ENCODE measurements at places on chromosomes 16 and 17.

- DNase-seq: no peak
Measured at GRCh38 chr16:15484662-15485061, 50.3 kb downstream of the BMERB1 start.

DNA sequence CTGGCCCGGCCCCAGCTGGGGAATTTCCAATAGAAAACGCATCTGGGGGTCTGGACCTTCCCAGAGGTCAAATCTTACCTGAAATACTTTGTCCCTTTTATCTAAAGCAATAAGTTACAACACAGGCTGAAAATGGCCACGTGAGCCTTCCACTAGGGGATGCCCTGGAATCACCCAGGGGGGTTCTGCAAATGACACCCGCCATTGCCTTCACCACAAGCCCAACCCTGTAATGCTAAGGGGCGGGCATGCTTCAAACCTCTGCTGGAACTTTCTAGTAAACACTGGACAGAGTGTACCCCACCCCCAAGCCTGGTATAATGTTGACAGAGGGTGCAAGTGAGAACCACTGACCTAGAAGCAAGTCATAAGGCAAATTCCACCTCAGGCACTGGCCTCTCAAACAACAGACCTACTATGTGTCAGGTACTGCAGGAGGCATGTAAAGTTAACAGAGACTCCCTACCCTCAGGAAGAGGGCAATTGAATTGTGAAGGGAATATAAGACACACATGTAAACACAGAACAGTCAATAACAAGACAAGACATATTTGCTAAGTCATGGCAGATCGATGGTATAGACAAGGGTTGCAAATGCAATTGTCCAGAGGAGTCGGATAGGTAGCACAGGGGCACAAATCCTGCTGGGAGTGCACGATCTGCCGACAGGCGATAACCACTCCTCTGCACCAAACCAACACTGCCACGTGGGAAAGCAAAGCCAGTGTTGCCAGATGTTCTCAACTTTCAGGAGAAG is 59.0 kb downstream of the ARHGAP17 start:
- no peak for DNase-seq

DNA sequence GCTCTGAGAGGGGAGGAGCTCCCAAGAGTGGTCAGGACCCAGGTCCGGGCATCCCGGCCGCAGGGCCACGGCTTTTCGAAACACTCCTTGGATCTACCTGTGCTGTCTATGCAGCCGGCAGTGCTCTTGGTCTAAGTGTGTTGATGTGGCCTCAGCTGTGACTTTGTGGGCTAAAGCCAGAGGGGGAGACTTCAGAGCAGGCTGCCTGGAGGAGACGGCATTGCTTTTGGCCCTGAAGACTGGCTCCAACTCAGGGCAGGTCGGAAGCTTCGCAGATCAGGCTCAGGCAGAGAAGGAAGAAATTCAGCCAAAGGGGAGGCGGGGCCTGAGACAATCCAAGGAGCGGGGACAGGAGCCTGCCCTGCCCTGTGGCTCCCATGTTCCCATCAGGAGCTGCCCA is 31.4 kb downstream of the PIEZO1 start:
- no peak for DNase-seq

DNA sequence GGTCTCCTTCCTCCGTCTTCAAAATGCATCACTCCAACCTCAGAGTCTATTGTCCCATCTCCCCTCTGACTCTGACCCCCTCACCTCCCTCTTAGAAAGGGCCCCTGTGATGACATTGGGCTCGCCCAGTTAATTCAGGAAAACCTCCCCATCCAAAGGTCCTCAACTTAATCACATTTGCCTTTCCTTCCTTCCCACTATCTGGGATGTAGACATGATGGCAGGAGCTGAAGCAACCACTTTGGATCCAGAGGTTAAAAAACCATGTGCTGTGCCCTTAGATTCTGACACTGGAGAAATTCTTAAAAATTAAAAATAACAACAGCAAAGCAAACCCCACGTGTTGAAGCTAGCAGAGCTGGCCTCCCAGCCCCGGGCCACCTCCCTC is 80.2 kb downstream of the ZDHHC7 start:
- DNase-seq: no peak

GRCh38 chr16:78509965-78510364 is 410.5 kb downstream of the WWOX start:
- no peak for DNase-seq

DNA sequence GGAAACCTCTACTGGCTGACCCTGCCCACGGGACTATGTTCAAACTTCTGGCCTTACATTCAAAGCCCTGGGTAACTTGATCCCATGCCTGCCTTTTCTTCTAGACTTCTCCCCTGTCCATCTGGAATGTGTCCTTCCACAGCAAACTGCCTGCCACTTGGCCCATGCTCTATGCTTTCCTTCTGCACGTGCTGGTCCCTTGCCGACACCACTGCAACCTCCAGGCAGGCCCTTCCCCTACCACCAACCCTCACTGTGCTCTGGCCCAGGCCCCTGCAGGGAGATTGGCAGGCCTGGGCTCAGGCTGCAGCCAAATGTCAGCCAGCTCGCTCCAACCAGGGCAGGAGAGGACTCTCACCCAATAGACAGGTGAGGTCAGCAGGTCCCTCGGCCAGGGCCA is 11.0 kb downstream of the HSD11B2 start:
- DNase-seq: no peak

DNA sequence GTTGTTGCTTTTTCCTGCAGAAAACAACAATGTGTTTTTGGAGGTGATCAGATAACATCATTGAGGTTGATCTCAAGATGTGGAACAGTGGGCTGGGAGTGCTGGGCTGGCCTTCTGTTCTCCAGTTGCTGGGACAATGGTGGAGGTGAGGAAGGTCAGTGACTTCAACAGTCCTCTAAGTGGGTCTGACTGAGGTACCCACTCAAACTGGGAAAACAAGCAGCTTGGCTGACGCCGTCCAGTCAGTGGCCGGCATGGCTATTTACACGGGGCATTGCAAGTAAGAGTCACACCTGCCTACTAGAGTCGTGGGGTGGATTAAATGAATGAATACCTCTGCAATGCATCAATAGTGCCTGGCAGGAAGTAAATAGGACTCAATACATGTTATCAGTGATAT is 386.7 kb upstream of the ZFHX3 start:
- DNase-seq: no peak

GRCh38 chr17:830950-831349 is 48.8 kb downstream of the MRM3 start:
- DNase-seq: no peak

DNA sequence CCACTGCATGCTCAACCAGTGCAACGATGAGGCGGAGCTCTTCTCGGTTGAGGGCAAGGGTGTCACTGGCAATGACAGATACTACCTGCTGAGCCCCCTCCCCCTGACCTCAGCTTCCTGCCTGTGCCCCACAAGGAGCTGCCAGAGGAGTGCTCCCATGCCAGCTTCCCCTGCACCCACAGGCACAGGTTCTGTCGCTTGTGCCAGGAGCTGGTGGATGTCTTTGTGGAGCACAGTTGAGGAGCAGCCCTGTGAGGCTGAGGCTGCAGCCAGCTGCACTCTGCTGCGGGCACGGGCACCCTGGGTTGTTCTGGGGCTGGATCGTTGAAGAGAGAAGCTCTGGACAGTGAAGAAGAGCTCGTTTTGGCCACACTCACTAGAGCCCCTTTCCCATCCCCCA is 165.3 kb upstream of the ZNF267 start:
- DNase-seq: no peak

- no peak for DNase-seq
Measured at GRCh38 chr17:67759355-67760171, 41.8 kb downstream of the NOL11 start.

- DNase-seq: peak; percentile 47
Measured at GRCh38 chr16:10876799-10877341, at the start of gene CIITA. CIITA (plus strand) TSS chr16:10877202; CDS start chr16:10877331, 129 bp downstream.

GRCh38 chr16:15435216-15435864 is 952 bp downstream of the BMERB1 start:
- DNase-seq: peak; percentile 72

GRCh38 chr17:78166416-78166815 is 2.0 kb upstream of the SYNGR2 start:
- no peak for DNase-seq

GRCh38 chr16:77111056-77111565 is 79.9 kb upstream of the MON1B start:
- no peak for DNase-seq

GRCh38 chr17:9766970-9767369 is 24.4 kb downstream of the DHRS7C start:
- DNase-seq: no peak

DNA sequence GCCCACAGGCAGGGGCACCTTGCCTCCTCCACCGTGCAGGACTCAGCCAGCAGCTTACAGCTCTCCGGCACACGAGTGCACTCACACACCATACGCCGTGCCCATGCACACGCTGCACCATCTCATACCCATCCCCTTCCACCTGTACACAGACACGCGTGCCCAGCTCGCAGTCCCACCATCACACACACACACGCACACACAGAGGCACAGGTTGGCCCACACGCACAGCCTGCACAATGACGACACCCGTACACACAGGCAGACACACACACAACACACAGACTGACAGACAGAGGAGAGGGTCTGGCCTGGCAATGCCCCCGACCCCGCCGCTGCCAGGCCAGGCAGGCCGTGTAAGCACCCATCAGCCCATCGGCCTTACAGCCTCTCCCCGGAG is 12.1 kb downstream of the CASKIN1 start:
- no peak for DNase-seq

- no peak for DNase-seq
Measured at GRCh38 chr17:68182940-68183551, 64.8 kb upstream of the AMZ2 start.

DNA sequence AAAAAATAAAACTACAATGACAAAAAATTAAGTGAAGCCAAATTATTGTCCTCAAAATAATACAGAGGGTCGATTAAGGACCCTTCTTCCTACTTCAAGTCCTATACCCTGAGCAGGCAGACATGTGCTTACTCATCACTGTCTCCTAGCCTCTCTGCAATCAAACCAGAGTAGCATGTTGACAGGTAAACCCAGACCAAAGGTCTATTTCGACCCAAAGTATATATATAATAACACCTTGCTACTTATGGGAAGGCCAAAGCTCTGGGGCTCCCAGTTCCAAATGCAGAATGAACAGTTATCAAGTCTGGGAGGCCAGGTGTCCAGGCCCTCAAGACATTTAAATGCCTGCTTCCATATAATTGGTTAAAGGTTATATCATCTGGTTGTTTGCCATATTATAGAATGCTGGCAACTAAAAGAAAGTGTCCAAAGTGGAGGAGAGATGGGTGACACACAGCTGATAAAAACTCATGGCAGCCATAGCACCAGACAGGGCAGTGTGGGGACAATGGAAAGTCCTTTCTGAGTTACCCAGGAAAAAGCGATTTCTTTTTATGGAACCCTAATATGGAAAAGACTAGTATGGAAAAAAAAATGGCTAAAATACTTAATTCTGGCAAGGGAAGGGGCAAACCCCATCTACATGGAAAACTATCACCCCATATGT is 53.6 kb downstream of the N4BP1 start:
- no peak for DNase-seq
